Stomach (tissue), 19 donors: ENCODE measurements at places on chromosomes 12 and 14.

GRCh38 chr14:71529848-71530247, 402.4 kb upstream of the RGS6 start:
- DNase-seq = no peak

GRCh38 chr12:84756961-84757360, 155.6 kb downstream of the SLC6A15 start:
- no peak for DNase-seq

DNA sequence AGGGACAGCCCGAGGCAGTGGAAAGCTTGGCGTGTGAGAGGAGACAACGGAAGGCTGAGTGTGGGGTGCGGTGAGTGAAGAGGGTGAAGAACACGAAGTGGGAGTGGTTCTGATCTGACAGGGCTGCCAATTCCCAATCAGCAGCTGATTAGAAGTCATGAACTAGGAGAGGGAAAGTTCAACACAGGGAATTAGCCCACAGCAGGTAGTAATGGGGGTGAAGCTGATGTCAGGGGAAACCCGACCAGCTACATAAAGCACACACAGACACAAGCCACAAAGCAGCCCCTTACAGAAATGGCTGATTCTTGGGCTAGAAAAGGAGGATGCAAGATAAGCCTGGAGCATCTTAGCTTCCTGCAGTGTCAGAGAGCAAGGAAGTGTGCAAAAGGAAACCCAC, 47.5 kb upstream of the TCL1A start:
- no peak for DNase-seq

- no peak for DNase-seq
Measured at GRCh38 chr12:110960795-110961194, 40.4 kb upstream of the MYL2 start.

DNA sequence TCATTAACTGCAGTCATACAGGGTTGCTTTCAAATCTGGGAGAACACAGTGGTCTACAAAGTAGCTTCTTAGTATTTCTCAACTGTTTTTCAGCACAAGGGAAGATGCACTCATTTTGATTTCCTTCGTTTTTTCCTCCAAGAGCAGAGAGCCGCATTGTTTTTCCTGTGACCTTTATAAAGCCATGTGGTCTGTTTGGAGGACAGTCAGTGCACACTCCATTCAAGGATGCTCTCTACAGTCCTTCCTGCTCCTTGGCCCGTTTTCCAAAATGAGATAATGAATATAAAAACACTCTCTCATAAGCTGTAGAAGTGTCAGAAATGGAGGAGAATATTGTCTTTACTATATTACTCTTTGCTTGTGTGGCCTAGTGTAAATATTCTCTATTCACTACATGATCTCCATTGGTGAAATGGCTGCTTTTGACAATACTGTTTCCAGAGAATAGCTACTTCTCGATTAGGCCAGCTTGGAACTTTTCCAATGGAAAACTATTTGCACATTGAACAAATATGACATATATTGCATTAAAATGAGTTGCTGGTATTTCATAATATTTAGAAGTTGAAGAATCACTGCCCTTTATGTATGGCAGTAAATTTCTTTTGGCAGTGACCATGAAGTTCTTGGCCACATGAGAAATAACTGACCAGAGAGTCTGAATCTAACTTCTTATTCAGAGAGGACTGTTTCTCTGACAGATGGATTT, 393.1 kb upstream of the RGS6 start:
- no peak for DNase-seq

- DNase-seq = peak; percentile 55
Measured at GRCh38 chr12:50520416-50521207, 15.8 kb downstream of the DIP2B start.

DNA sequence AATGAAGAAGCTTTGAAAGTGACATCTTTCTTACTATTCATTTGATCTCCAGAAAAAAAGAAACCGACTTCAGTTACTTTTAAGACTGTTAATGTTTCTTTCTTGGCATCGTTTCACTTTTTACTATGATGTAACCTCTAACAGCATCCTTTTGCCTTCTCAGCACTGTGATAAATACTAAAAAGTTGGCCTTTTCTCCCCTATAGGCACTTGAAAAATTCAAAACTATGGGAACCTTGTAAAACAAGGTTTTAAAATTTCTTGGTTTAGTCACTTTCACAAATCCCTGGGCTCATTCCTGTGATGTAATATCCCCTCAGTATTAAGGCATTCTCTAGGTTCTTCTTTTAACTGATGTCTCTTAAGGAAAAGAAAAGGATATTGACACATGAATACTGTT, 281.8 kb downstream of the EGLN3 start:
- DNase-seq = no peak

- no peak for DNase-seq
Measured at GRCh38 chr12:95484524-95484923, 10.6 kb downstream of the METAP2 start.

DNA sequence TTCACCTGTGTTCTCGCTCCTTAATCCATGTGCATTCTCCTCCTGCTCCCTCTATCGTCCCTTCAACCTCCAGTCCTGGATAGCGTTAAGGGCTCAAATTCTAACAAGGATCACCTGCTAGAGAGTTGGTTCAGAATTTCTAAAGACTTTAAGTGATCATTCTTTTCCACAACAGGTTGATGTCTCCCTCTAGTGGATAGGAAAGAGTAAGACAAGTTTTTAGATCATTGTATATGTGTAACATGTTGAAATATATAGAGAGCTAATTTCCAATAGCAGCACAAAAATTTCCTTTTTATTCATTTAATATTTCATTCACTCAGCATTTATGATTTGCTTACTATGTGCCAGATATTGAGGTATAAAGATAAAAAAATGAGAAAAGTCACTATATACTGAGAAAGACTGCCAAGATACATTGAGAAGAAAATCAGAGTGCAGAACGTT, 9.3 kb upstream of the ESR2 start:
- no peak for DNase-seq

- no peak for DNase-seq
Measured at GRCh38 chr14:34018564-34019244, 67.8 kb upstream of the EGLN3 start.

DNA sequence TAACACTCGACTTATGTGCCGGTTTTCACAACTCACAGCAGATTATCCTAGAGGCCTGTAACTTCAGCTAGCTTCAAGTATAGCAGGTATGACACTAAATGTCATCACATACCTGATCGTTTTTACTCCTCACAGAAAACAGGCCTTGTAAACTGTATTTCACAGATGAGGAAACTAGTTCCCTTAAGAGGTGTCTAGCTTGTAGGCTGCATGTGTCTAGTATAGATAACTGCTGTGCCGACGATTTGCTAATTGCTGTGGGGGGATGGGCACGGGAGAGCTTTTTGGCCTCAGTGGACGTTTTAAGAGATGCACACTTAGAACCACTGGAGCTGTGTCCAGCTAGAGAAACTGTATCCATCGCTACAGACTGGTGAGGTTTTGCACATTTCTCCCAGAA, 78.8 kb downstream of the PAPOLA start:
- no peak for DNase-seq

DNA sequence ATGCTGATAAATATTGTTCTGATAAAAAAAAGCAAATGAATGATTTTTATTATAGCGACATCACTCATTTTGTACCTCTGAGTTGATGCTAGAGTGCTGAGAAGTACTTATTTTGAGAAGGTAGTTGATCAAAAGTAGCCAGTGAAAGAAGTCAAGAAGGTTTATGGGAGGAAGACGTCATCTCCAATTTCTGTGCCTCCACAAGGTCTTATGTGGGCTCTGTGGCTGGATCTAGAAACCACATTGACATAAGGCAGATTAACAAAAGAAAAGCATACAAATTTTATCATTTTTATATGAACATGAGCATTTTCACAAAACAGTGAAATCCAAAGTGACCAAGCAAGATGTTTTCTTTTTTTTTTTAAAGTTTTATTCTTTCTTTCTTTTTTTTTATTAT, 289.5 kb upstream of the FAR2 start:
- DNase-seq = no peak

DNA sequence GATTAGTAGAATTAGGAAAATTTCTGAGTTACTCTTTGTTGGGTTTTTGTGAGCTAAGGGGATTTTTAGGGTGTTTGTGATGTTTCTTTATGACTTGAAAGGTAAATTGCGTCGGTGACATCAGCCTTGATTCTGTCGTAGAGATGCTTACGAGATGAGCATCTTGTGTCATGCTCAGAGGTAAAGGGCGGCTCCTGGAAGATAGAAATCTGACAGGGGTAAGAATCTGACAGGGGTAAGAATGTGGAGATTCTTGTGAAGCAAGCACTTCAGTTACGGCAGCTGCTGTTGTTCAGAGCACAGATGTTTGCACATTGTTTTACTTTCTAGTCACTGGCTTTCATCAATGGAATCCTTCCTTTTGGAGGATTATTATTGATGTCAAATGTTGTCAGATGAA, 22.5 kb downstream of the EML1 start:
- DNase-seq = no peak

DNA sequence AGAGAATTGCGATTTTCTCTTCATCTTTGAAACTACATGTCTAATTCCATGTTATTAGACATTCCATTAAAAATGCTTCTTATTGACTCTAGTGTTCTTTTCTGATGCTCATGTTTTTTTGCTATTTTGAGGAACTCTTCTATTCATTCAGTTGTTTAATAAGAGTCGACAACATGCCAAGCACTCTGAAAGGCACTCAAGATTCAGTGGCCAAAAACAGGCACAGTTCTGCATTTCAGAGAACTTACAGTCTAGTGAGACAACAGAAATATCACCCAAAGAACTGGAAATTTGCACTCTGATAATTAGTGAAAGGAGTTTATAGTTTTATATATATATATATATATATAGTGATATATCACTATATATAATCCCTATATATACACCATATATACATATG, 111.7 kb downstream of the TSHR start:
- no peak for DNase-seq

DNA sequence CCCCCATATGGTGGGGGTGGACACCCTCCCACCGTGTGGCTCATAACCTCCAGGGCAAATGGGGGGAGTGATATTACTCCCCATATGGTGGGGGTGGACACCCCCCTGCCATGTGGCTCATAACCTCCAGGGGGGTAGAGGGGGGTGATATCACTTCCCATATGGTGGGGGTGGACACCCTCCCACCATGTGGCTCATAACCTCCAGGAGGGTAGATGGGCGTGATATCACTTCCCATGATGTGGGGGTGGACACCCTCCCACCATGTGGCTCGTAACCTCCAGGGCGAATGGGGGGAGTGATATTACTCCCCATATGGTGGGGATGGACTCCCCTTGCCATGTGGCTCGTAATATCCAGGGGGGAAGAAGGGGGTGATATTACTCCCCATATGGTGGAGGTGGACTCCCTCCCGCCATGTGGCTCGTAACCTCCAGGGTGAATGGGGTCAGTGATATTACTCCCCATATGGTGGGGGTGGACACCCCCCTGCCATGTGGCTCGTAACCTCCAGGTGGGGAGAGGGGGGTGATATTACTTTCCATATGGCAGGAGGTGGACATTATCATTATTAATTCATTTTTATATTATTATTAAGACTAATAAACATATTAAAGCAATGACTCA, 51.2 kb upstream of the OXA1L start:
- no peak for DNase-seq

DNA sequence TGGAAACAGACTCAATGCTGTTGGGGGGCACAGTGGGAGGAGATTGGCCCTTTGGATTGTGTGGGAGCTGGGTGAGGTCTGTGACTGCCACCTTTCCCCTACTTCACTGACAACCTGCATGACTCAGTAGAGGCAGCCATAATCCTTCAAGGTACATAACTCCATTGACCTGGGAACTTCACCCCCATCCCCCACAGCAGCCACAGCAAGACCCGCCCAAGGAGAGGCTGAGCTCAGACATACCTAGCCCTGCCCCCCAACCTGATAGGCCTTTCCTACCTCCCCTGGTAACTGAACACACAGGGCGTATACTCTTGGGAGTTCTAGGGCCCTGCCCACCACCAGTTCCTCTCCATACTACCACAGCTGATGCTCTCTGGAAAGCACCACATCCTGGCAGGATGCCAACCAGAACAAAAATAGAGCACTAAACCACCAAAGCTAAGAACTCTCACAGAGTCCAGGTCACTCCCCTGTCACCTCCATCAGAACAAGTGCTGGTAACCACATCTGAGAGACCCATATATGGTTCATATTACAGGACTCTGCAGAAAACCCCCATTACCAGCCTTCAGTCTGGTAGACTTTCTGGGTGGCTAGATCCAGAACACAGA, 703.9 kb downstream of the FSCB start:
- DNase-seq = no peak

DNA sequence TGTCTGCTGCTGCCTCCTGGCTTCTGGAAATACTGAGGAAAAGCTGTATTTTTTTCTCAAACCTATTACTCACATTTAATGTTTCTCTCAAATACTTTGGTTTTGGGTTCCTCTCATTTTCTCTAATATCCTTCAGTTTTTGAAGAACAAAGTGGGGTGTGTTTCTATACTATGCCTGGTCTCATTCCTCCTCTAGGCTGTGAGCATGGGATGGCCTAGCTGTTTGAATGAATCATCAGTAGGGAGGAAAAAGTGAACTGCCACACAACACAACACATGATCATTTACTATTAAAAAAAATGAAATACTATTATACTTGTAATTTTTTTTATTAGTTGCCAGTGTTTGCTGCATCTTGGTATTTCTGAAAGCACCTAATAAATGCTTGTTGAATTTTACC, 11.3 kb upstream of the SMCO3 start:
- DNase-seq = no peak

- DNase-seq = no peak
Measured at GRCh38 chr12:3996322-3996721, 123.1 kb upstream of the PARP11 start.

GRCh38 chr12:75611041-75611440, 99.6 kb upstream of the KRR1 start:
- no peak for DNase-seq

- DNase-seq = no peak
Measured at GRCh38 chr14:100363053-100363452, 39.9 kb downstream of the SLC25A47 start.
